Stimulated activated CD4-positive, alpha-beta T cell treated with anti-CD3 and anti-CD28 coated beads, TNF-alpha, amount 100 ng/mL, for 1 hour (primary cell): ENCODE measurements at places on chromosomes 11 and 22.

GRCh38 chr22:31295831-31296657 is 3.8 kb upstream of the PIK3IP1 start:
- DNase-seq: no peak

DNA sequence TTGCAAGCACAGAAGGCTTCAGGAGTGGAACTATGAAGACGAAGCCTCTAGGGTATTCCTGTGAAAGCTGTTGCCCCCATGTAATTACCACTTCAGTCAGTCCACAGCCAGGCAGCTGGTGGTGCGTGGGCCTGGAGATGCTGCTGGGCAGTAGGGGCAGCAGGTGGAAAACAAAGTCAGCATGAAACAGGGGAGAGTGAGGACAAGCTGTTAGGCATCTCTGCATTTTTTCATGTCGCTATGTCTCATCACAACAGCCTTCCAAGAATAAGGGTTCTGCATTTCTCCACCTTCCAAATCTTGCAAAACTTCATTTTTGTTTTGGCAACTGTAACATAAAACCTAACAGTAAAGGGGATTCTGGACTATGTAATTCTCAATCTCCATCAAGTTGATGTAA is 757.5 kb downstream of the NELL1 start:
- no peak for DNase-seq

- DNase-seq: no peak
Observed at GRCh38 chr11:40787224-40787623, 672.2 kb downstream of the LRRC4C start.

DNA sequence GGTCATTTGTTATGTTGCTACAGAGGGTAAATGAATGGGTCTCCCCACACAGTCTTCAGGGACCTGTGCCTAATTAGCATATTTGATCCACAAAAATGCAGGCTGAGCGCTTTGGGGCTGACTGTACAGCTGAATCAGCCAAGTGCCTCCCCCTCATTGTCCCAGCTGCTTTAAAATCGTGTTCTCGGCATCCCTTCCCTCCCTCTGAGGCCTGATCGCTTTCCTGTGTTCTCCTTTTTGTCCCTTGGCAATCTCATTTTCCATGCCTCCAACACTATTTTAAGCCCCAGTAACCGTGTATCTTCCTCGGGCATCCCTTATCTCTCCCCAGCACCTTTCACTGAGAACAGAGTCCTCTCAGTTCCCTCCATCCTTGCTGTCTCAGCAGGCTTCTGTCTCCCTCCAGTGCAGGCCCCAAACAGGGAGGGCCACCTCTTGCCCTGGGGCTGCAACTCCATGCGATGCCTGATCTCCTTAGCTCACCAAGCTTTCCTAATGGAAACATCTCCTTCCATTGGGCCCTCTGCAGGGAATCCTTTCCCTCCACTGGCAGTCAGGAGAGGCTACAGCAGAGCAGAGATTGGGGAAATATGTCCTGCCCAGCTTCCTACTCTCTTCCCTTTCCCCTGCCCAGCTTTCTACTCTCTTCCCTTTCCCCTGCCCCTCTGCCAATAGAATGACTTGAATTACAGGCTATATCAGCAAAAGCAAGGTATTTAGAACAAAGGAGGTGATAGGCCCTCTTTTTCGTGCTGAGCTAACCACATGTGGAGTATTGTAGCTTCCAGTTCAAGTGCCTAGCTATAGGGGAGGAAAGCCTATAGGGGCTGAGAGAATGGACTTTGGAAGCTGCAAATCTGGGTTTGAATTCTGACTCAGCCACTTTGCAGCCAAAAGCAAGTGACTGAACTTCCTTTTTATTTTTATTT is 13.8 kb downstream of the UQCR10 start:
- DNase-seq: no peak

GRCh38 chr11:108958368-108959104 is 293.7 kb downstream of the DDX10 start:
- DNase-seq: no peak

DNA sequence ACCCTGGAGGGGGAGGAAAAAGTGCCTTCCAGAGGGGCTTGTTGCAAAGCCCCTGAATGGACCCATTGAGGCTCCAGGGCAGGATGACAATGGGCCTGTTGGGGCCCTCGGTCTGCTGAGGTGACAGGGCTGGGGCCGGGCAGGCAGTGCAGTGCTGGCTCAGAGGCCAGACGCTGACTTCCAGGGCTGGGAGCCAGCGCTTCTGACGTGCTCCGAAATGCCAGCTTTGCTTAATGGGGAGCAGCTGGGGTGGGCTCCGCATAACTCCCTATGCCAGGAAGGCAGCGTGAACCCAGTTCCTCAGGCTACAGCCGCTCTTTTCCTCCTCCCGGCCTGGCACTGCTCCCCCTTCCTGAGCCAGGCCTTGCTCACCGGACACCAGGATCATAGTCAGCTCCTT is 17.7 kb downstream of the NAV2 start:
- DNase-seq: no peak

GRCh38 chr11:27795955-27796861 is 96.0 kb upstream of the BDNF start:
- DNase-seq: no peak

DNA sequence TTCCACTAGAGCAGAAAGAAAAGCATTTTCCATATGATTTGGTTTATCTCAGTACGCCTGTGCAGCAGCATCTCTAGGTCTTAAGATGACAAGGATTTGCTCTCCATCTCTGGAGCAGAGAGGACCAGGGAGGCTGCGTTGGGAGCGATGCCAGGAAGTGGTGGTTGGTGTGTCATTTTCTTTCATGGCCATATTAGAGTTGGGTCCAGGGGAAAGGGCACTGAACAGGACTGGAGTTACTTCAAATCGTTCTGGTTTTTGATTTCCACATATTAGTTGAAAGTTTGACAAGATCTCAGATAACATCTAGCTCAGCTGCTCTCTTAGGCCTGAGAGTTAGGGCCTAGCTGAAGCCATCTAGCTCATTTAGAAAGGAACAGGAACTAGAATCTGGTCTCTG is 157.7 kb downstream of the ADAMTS15 start:
- DNase-seq: no peak

DNA sequence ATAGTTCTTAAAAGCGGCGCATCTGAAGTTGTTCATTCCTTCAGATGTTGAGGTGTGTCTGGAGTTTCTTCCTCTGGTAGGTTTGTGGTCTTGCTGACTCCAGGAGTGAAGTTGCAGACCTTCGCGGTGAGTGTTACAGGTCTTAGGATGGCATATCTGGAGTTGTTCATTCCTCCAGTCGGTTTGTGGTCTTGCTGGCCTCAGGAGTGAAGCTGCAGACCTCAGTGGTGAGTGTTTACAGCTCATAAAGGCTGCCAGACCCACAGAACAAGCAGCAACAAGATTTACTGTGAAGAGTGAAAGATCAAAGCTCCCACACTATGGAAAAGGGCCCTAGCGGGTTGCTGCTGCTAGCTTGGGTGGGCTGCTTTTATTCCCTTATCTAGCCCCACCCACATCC is 201.7 kb upstream of the PDGFD start:
- DNase-seq: no peak

DNA sequence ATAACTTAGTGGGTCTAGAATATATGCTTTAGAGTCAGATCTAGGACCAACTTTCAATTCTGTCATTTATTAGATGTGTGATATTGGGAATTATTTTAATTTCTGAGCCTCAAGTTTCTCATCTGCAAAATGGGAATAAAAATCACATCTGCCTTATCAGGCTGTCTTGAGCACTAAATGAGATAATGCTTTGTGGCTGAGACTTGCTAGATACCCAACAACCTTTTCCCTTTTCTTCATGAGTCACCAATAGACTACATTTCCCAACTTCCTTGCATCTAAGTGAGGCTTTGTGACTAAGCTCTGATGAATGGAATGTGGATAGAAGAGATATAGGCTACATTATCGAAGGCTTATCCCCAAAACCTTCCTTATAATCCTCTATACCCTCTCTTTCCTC is 220.7 kb upstream of the SESN3 start:
- DNase-seq: no peak

DNA sequence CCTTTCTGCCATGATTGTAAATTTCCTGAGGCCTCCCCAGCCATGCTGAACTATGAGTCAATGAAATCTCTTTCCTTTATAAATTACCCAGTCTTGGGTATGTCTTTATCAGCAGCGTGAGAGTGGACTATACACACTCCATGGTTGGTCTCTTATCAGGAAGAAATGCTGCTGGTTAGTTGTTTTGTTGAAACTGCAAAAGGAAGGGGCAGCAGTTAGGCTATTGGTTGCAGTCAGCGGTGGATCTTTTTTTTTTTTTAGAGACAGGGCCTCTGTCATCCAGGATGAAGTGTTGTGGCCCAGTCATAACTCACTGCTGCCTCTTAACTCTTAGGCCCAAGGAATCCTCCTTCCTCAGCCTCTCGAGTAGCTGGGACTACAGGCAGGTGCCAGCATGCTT is 51.7 kb downstream of the HSD17B12 start:
- no peak for DNase-seq

DNA sequence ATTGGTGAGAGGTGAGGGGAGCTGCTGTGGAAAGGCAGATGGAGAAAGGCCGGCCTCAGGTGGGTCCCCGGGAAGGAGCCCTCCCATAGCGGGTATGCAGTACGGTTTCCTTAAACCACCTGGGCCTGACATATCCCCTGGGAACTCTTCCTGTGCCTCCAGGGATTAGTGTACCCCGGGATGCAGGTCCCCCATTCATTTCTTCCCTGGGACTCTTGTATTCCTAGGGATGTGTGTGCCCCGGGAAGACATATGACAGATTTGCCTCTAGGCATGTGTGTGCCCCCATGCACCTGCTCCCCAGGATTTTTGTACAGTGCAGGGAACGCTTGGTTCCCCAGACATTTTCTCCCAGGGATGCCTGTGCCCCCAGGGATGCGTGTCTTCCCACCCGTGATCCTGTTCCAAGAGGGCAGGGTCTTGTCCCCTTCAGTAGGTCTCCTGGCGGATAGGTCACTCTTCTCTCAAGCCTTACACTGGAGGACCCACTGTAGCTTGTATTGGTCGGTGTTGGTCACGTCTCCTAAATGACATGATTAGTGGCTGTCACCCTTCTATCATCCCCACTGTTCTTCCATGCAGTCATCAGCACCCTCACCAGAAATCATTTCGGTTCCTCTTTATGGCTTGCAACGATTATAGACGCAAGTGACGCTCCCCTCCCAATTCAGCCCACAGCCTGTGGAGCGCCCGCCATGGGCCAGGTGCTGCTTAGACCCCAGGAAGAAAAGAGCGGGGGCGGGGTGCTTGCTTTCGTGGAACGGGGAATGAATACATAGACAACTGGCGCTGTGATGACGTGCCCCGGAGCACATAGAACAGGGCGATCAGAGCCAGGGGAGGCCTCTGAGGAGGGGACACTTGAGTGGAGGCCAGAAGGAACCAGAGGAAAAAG is 1.3 kb downstream of the PARVB start:
- no peak for DNase-seq

- no peak for DNase-seq
Observed at GRCh38 chr22:17375914-17376614, 6.8 kb downstream of the CECR2 start.

DNA sequence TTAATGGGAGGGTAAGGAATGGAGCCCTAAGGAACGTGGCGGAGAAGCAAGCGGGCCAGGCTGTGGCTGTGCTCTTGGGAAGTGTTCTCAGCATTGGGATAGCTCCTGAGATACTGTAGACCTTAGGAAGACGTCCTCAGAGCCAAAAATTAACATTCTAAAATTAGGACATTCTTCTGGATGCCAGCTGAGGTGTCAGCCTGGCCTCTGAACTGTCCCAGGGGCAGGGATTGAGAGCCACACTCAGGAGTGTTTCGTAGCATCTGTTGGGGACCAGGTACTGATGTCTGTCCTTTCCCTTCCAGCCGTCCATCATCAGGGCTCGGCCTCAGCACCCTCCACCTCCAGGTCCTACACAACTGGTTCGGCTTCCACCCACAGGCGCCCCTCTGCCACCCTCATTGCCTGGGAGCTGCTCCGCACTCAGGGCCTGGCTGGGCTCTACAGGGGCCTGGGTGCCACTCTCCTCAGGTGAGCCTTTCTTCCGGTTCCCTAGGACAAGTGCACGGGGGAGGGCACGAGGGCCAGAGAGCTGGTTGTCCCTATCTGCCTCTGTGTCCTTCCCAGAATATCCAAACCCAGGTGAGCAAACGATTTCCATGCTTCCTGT is 23.6 kb downstream of the SLC25A18 start:
- no peak for DNase-seq

GRCh38 chr11:63979426-63979825 is 5.0 kb downstream of the COX8A start:
- DNase-seq: no peak

DNA sequence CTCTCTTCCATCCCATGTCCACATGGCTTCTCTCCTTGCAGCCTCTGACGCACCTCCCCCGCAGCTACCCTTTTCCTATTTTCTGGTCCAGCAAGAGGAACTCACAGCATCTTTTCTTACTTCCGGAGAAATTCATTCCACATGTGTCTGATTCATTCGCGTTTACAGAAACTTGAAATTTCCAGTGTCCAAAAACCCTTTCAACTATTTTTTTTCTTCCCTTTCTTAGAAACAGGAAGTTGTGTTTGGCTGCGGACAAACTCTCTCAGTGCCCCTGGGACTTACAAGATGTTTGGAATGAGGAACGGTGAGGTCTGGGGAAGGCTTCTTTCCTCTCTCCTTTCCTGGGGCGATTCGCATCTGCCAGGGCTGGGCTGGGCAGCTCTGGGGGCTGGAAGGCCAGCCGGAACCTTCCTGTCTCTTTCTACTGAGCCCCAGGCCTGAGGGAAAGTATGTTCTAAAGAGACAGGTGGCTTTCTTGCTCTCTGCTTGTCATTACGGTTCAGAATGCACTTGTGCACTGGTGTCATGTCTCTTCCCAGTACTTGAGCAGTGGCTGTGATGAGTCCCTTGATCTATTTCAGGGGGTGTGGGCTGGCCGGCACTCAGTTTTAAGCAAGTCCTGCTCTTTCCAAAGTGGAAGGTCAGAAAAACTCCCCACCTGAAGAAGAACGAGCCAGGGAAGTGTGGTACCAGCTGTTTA is 27.5 kb downstream of the ADAMTS8 start:
- DNase-seq: no peak

DNA sequence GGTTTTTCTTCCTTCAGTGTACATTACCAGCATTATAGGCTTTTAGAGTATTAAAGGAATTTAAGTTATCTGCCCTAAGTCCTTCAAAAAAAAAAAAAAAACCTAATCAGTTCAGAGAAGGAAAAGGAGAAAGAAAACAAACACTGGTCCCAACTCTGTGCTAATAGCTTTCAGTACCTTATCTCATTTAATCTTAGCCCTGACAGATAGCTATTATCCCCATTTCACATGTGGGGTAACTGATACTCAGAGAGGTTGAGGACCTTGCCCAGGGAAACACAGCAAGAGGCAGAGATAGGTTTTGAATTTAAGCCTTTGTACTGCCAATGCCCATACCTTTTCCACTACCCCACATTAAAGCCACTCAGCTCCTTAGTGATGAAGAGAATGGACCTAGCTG is 43.4 kb downstream of the FAT3 start:
- DNase-seq: no peak

- no peak for DNase-seq
Observed at GRCh38 chr11:122089111-122089510, 26.9 kb downstream of the BLID start.
